Skin of body (tissue), 3 donors: ENCODE measurements at places on chromosomes 7 and 10.

DNA sequence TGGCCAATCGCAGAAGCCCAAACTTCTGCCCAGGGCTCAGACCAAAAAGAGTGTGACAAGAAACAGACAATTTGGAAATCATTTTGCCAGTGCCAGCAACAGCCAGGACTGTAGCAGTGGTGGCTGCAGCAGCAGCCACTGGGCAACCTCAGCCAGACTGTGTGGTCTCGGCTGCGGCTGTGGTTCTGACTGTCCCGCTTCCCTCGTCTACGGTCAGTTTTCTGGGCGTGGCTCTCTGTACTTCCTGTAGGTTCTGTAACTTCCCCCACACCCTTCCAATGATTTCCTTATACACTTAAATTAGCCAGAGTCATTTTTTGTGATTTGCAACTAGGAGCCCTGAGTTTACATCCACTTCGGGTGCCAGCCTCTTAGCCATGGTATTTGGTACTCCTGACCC lies 39.9 kb downstream of the CYTH3 start:
- DNase-seq = no peak

GRCh38 chr7:29204491-29205272 lies 10.1 kb downstream of the CHN2 start:
- DNase-seq = no peak

DNA sequence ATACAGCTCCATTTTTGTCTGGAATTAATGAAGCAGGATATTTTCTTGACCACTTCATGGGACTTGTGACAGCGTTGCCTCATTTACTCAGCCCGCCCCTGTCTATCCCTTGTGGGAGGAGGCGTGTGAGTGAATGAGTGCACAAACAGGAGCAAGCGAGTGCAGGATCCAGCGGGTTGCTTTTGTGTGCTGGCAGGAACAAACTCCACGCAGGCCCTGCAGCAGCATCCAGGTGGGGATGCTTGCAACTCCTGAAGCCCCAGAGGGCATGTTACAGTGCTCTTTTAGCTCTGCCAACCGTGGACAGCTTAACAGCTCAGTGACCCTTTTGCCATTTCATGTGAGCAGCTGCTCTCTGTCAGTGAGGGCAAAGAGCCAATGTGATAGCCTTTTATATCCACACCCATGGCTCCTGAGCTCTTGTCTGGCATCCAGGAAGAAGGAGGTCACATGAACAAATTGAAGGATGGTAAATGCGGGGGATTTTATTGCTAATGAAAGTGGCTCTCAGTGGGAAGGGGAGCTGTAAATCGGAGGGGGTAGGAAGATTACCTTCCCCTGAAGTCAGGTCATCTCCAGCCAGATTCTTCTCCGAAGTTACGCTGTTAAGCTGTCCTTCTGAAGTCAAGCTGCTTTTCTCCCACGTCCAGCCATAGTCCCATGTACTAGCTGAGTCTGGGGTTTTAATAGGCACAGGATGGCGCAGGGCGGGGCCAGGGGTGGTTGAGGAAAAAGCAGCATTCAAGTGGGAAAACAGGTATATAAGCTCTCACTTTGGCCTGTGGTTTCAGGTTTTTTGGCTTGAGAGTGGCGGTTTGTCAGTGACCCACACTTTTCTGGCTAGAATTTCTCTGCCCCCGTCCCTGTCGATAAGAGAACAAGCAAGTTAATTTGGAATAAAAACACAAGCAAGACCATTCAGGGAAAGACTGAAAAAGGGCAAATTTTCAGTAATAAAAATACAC lies 714.7 kb upstream of the MBL2 start:
- no peak for DNase-seq

DNA sequence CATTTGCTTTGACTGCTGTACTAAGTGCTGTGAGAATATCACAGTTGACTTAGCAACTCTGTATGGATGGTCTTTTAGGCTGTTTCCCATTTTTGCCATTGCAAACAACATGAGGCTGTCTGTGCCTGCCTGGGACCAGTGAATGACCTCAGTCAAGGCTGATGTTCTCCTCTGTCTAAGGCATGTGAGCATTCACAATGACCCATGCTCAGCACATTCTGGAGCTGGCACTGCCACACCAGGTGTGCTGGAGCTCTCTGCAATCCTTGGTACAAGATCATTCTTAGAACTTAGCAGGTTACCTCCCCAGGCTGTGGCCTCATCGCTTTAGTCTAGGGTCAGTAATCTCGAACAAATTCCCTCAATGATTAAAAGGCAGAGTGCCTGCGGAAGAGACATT lies 61.9 kb downstream of the SH3PXD2A start:
- no peak for DNase-seq

GRCh38 chr10:110009736-110010475 lies 2.1 kb downstream of the ADD3 start:
- no peak for DNase-seq
